Stimulated activated CD4-positive, alpha-beta T cell treated with anti-CD3 and anti-CD28 coated beads, Interleukin-4, amount 100 ng/mL, for 24 hours (primary cell): ENCODE measurements at places on chromosomes 7 and 10.

GRCh38 chr10:100158044-100158805 lies 27.6 kb downstream of the ERLIN1 start:
- no peak for DNase-seq

- DNase-seq, result no peak
Observed at GRCh38 chr7:154817224-154817896, 185.6 kb downstream of the PAXIP1 start.

GRCh38 chr7:155458111-155458877 lies at the start of gene EN2:
EN2 (plus strand) TSS chr7:155458129; CDS start chr7:155458378, 249 bp downstream.
- DNase-seq, result no peak

GRCh38 chr10:7667262-7668141 lies 736 bp upstream of the ITIH5 start:
- DNase-seq, result no peak

DNA sequence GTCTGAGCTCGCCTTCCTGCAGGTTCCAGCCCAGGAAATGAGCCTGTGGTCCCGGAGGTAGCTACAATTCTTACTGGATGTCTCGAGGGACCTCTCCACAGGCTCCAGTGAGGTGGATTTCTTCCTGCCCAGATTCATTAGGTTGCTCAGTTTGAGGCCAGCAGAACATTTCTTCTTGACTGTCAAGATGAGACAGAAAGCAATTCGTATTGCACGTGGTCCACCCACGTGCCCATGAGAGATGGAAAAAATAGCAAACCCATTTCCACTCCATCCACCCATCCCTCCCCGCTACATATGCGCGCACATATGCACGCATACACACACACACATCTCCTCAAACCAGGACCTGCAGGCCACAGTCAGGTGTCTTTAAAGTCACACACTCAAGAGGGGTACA lies 68.7 kb downstream of the VWA2 start:
- no peak for DNase-seq
